ENCODE measurements at places on chromosomes 1 and 21.

GRCh38 chr1:179952186-179952585 lies 2.4 kb upstream of the CEP350 start:
- DNase-seq: no peak

DNA sequence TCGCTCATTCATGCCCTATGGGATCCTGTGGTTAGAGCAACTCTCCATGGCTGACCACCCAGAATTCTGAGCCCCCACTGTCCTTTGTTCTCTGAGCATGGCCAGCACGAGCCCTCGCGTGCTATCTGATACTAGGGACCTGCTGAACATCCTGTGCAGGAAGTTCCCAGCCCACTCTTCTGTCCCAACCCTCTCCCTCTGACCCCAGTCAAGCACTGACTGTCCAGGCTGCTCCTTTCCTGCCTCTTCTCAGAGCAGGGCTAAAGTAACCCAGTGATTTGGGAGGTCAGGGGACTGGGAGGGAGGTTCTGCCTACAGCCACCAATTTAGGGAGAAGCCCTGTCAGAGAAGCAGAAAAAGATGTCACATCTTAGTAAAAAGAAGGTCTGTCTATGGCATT lies 21.2 kb downstream of the CYP4B1 start:
- no peak for DNase-seq

DNA sequence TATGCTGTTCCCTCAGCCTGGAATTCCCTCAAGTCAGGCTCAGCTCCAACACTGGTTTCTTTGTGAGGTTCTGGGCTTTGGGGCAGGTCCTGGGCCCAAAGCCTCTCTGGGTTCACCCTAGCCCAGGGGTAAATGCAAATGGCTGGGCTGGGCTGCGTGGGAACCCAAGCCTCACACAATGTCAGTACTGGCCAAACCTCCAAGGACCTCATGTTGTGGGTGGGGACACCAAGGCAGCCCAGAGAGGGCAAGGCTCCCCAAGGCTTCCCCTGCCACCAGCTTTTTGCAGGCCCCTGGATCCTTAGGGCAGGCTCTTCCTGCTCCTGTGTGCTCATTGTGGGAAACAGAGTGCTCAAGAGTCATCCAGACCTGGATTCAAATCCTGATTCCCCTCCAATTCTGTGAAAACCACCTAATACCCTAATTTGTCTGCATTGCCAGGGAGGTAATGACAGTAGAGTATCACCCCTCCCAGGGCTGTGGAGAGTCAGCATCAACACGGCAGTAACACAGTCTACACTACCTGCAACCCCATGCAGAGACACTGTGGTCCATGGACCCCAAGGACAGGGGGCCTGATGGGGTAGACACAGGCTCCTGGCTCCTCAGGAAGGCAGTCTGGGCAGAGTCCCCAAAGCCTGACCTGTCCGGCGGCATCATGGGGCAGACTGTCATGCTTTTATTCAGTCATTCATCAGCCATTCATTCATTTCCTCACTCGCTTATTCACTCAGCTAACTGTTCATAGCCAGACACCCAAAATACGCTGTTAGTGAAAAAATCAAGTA lies 85.7 kb downstream of the DMRTB1 start:
- no peak for DNase-seq

- no peak for DNase-seq
Observed at GRCh38 chr1:19074902-19075721, 118.6 kb upstream of the IFFO2 start.

DNA sequence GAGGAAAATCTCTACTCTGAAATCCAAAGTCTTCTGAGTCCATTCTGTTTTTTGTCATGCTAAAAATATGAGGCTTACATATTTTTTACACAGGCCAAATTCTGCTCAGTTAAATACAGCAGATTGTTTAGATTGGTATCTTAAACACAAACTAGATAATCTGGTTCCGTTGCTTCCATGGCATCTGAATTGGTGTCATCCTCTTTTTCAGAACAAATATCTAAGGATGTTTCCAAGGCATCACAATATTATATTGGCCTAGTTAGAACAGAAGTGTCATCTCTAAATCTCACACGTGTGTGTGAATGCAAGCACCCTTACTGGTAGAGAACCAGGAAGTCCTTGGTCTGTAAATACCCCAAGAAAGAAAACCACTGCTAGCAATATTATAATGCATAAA lies 151.2 kb downstream of the NRIP1 start:
- DNase-seq: no peak

DNA sequence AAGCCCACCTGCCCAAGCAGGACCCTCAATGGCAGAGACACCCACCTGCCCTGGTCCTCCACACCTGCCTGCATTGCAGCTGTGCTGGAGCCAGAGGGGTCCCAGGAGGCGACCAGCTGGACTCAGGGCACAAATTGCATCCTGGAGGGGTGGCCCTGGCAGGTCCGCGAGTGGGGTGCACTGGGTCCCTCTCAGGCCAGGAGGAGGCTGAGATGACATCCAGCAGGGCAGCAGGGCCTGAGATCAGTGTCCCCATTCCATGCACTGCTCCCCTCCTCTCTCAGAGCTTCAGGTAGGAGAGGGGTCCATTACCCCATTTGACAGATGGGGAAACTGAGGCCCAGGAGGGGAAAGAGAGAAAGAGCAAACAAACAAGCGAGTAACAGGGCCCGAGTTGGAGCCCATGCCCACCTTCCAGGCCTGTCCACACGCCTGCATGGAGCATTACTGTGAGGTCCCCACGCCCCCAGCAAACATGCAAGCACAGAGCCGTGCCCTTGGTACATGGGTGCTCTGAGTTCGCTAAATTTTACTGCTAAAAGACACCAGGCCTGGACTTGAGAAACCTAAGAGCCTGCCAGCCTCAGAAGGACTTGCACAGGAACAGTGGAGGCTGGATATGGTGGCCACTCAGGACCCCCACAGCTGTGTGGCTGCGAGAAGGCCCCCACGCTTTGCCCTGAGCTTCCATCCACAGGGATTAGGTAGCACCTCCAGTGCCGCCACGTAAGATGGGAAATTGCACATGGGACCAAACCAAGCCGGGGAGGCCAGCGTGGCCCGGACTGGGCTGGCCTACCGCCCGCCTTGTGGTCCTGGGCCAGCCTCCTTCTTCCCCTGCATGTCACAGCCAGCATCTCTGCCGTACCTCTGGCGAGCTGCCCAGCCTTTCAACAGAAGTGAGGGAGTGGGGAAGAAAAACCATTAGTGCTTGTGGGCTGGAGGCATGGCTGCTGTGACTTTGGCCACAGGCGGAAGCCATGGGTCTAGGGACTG lies 7.4 kb downstream of the WNT3A start:
- no peak for DNase-seq

- DNase-seq: no peak
Observed at GRCh38 chr1:44326024-44326701, 28.9 kb downstream of the ERI3 start.

DNA sequence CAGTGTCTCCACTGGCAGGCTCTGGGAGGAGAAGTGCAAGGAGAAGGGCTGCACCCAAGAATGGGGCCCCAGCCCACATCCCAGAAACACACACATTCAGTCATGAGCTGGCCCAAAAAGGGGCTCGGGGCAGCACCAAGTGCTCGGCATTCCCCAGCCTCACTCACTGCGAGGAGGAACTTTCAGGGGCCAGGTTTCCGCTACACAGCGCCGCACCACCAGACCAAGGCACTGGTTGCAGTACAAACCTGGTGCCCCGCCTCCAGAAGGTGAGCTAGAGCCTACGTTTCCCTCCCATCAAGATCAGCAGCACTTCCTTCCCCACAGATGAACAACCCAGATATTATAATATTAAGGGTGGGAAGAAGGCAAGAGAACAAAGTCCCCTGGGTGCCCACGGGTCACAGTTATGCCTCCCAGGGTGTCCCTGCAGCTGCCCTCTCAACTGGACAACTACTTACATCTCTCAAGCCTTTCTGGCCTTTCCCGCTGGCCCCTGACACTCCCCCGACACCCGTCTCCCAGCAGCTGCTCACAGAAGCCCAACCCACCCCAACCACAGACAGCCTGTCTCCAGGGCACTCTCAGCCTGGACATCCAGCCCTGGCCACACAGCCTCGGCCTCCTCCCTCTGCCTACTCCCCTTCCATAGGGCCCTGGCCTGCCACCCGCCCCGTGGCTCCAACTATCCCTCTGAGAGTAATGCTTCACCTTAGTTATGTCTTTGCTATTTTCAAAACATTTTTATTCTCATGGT lies 3.8 kb downstream of the PBXIP1 start:
- DNase-seq: no peak

DNA sequence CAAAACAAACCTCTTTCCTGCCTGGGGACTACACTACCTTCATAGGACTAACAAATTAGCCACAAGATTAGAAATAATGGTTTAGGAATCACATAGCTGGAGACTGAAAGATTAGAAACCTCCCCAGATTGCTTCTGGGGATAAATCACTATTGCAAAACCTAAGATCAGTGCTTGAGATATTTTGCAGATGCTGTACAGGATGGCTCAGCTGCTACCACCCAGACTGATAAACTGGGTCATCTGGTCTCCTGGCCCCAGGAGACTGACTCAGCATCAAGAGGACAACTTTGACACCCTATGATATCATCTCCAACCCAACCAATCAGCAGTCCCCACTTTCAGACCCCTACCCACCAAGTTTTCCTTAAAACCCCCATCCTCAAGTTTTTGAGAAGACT lies 137.0 kb downstream of the LRRC53 start:
- no peak for DNase-seq

DNA sequence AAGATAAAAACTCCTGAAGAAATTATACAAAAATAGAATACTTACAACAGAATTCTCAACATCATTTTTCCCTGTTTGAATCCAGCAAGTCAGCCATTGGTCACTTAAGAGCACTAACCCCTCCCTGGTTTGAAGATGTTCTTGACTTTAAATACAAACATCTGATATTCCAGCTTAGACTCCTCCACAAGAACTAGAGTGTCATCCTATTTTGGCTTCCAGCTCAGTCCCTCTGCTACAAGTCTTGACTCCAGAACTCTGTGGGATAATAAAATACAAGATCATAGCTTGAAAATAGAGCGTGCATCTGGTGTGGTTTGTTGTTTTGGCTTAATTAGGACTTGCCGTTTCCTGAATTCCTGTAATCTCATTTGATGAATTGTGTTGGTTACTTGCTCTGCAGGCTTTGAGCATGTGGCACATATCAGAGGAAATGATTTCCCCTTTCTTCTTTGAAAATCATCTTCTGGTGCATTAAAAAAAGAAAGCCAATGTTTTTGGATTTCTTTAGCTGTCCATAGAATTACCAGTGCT lies 63.7 kb upstream of the DPT start:
- DNase-seq: no peak

- no peak for DNase-seq
Observed at GRCh38 chr1:168618886-168619285, 42.5 kb downstream of the XCL1 start.

DNA sequence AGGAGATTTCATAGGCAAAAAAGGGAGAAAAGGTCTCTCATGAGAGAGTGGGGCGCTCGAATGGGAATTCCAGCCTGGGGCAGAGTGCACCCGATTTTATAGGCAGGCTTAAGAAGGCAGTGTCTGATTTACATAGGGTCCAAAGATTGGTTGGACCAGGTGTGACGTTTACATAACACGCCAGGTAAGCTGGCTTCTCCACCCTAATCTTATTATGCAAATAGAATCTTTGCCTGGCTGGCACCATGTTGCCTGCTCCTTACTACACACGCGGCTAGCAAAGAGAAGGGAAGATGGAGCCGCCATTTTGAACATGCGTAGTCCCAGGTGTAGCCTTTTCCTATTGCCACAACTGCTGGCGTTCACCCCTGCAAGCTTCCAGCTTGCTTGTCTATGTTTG lies 103.7 kb downstream of the SLC16A1 start:
- DNase-seq: no peak

- no peak for DNase-seq
Observed at GRCh38 chr1:226946285-226946684, 6.2 kb downstream of the COQ8A start.

DNA sequence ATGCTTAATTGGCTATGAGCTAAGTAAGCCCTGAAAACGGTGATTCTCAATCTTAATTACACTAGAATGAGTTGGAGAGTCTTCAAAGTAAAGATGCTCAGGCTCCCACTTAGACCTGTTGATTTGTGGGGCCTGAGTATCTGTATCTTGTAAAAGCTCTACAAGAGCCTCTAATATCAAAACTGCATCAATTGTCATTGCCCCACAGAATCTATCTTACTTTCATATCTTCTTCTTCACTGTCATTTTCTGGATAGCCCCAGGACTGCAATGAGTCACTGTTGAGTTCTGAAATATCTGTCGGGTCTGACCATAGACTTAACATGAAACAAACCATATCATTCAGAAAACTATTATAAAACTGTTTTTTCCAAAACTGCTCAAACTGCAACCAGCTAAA lies 102.8 kb upstream of the SERTAD4 start:
- DNase-seq: no peak

DNA sequence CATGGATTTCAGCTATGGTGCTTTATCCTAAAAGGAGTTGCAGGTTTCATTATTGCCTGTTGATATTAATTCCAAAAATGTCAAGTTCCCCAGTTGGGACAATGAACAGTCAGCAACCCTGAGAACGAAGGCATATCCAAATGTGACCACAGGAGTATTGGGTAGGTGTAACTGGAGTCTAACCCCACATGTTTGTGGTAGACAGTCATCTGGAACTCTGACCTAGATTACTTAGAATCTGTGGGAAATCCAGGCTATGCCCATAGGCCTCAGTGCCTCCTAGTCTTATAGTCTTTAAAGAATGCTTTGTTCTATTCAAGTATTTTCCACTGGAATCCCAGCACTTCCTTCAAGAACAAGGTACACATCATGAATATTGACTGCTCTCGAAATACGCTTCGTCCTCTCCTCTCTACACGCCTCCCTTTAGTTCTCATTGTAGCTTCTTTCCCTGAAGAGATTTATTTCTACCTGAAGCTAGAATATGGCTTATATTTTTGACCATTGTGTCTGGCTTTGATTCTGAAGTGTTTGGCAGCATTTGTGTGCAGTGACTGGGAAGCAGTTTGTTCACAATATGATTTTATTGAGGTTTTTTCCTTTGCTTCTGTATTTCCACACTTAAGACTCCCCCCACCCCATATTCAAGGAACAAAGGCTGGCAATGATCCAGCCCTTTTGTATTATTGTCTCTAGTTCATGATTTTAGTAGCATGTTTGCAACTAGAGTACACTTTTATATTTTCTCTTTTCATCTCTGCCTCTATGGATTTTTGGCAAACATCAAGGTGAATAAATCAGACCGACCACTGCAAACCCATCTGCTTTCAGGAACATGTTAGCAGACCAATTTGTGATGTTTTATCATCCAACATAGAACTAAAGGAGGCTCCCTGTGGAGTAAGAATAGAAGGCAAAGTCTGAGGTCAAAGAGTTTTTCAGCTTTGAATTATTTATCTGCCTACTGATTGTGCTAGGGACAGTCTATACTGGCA lies 178.6 kb downstream of the GPR52 start:
- no peak for DNase-seq

- no peak for DNase-seq
Observed at GRCh38 chr21:30979054-30979453, 59.2 kb downstream of the KRTAP19-8 start.

GRCh38 chr1:211305044-211305443 lies 21.6 kb upstream of the TRAF5 start:
- no peak for DNase-seq

- no peak for DNase-seq
Observed at GRCh38 chr21:25283720-25284119, 323.6 kb downstream of the MRPL39 start.

DNA sequence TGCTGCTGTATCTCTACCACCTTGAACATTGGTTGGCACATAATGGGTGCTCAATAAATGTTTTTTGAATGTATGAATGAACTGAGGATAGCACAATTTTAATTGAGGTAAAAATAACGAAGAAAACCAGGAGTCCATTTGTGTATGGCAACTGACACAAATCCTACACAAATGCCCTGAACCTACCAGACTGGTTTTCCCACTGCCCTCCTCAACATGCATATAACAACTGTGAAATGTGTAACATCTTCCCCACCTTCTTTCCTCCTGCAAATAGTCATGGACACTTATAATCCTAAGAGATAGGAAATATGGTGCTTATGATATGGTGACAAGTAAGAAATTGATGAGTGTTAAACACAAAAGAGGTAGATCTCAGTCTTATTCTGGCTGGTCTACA lies 9.9 kb upstream of the LMO4 start:
- peak; percentile 8 for DNase-seq
